ENCODE measurements at places on chromosomes 4 and X. TPM values are rescaled to one million over a fixed set of nuclear protein-coding genes. Genes with fewer than 3 reads are reported as not detected.

The UGT2A3 gene
- total RNA-seq, result 16.6 TPM

The FRMD7 gene
- not detected for total RNA-seq

The ATP6AP2 gene
- total RNA-seq, result 41.0 TPM

The AR gene
- 2.0 TPM for total RNA-seq

The REELD1 gene
- total RNA-seq, result not detected

The SSX4B gene
- not detected for total RNA-seq

The GSX2 gene
- not detected for total RNA-seq

The MAP7D2 gene
- total RNA-seq, result 0.09 TPM

The GPR50 gene
- total RNA-seq, result not detected

The USP53 gene
- total RNA-seq, result 19.0 TPM

The CPEB2 gene
- total RNA-seq, result 5.3 TPM

The ADH7 gene
- not detected for total RNA-seq

The SSR4 gene
- 471 TPM for total RNA-seq

The PDCL2 gene
- total RNA-seq, result not detected

The CXCL3 gene
- 0.71 TPM for total RNA-seq

GRCh38 chrX:35507701-35508100, 290.4 kb upstream of the MAGEB16 start:
- H3K4me1 ChIP-seq, result no peaks in the 10 kb centered on the region
- H3K27ac ChIP-seq, result no peak overlapping the region
- H3K36me3 ChIP-seq, result no peaks in the 10 kb centered on the region
- no peak for DNase-seq

- H3K27ac ChIP-seq, result no peak overlapping the region
- DNase-seq, result no peak
- H3K4me1 ChIP-seq, result no peaks in the 10 kb centered on the region
- no peak overlapping the region for H3K4me3 ChIP-seq
Observed at GRCh38 chr4:26884486-26884988, 23.9 kb downstream of the STIM2 start.

DNA sequence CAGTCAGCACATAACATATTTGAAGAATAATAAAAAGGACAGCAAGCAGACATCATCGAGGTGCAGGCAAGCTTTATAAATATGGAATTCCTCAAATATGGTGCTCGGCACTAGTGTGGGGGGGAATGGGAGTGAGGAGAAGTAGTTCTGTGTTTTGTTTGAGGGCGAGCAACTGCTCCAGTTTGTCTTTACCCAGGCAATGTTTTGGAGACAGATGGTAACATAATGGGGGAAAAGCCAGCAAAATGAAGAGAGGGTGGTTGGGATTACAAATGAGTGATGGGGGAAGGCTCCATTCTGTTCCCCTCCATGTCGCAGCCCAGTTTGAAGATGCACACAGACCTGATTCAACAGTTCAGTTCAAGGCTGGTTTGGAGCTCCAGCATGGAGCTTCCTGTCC, 572.9 kb upstream of the DIPK2B start:
- H3K27ac ChIP-seq, result no peak overlapping the region
- H3K27me3 ChIP-seq, result peaks cover 1% of the 10 kb centered on the region
- no peak for DNase-seq
- no peak overlapping the region for H3K4me3 ChIP-seq
- H3K4me1 ChIP-seq, result no peaks in the 10 kb centered on the region
- no peaks in the 10 kb centered on the region for H3K36me3 ChIP-seq

- H3K36me3 ChIP-seq, result peaks cover 9% of the 10 kb centered on the region
- no peak overlapping the region for H3K27ac ChIP-seq
- no peak for DNase-seq
- no peak overlapping the region for H3K4me3 ChIP-seq
- peaks cover 7% of the 10 kb centered on the region for H3K4me1 ChIP-seq
Observed at GRCh38 chr4:56438766-56439165, 2.7 kb downstream of the PAICS start.

DNA sequence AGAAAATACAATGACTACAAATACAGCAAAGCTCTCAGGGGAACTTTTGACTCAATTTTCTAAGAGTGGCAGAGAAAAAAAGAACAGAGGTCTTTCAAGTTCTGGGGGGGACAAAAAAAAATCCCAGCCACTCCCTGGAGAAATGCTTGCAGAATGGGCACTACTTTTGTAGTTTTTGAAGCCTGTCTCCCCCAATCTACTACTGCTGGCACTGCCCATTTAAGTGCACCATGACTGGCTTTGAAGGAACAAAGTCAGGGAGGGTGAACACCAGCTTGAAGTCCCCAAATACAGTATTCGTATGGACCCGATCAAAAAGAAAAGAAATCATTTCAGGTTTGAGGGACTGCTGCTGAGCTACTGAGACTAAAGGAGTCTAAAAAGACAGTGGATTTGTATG, 1824.4 kb downstream of the ARAP2 start:
- no peak overlapping the region for H3K4me3 ChIP-seq
- no peak for DNase-seq
- H3K4me1 ChIP-seq, result no peaks in the 10 kb centered on the region
- no peak overlapping the region for H3K27ac ChIP-seq
- no peaks in the 10 kb centered on the region for H3K36me3 ChIP-seq

DNA sequence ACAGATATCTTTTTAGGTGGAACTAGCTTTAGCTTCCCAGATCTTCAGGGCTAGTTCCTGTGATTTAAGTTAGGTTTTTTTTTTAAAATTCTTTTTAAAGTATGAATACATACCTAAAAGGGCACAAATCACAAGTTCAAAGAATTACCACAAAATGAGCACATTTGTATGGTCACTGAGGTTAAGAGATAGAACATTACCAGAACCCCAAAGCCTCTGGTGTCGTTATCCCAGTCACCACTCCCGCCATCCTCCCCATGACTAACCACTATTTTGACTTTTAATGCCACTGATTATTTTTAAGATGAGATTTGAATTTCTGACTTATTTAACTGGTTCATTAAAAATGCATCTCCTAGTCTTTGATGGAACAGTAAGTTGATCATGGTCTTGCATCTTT, 5.4 kb downstream of the PGK1 start:
- H3K36me3 ChIP-seq, result peaks cover 3% of the 10 kb centered on the region
- no peak overlapping the region for H3K4me3 ChIP-seq
- H3K27ac ChIP-seq, result no peak overlapping the region
- H3K4me1 ChIP-seq, result peaks cover 5% of the 10 kb centered on the region
- no peak for DNase-seq

DNA sequence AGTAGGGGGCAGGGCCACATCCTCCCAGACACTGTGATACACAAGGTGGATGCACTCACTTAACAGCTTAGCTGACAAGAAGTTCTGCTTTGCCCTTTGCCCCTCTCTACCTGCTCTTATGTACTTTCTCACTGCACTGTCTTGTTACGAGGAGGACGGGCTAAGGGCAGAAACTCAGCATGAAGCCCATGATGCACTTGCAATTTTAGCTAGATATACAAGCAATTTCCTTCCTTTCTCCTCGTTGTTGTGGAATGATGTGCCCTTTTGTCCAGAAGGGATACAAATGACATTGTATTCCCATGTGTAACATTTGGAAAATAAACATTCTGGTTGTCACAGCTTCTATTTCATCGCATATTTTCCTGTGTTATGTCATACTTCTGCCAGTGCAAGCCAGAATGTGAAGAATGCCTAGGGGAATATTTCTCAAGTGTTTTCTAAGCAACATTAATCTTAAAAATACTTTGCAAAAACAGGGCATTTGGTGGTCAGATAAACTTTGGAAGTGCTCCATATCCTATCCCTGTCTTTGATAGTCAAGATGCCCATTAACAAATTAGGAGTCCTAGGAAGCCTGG, 47.2 kb downstream of the MAOA start:
- peak overlapping the region; percentile 50 for H3K27ac ChIP-seq
- no peaks in the 10 kb centered on the region for H3K27me3 ChIP-seq
- H3K4me1 ChIP-seq, result peaks cover 21% of the 10 kb centered on the region
- DNase-seq, result no peak
- H3K4me3 ChIP-seq, result no peak overlapping the region
- no peaks in the 10 kb centered on the region for H3K36me3 ChIP-seq

GRCh38 chrX:40090050-40090804, 7.5 kb downstream of the BCOR start:
- H3K4me1 ChIP-seq, result peaks cover 22% of the 10 kb centered on the region
- H3K4me3 ChIP-seq, result peak overlapping the region; percentile 41

GRCh38 chr4:113756005-113756410, 5.5 kb downstream of the CAMK2D start:
- no peaks in the 10 kb centered on the region for H3K36me3 ChIP-seq
- no peak for DNase-seq
- no peak overlapping the region for H3K4me3 ChIP-seq
- no peak overlapping the region for H3K27ac ChIP-seq
- H3K4me1 ChIP-seq, result peaks cover 21% of the 10 kb centered on the region

DNA sequence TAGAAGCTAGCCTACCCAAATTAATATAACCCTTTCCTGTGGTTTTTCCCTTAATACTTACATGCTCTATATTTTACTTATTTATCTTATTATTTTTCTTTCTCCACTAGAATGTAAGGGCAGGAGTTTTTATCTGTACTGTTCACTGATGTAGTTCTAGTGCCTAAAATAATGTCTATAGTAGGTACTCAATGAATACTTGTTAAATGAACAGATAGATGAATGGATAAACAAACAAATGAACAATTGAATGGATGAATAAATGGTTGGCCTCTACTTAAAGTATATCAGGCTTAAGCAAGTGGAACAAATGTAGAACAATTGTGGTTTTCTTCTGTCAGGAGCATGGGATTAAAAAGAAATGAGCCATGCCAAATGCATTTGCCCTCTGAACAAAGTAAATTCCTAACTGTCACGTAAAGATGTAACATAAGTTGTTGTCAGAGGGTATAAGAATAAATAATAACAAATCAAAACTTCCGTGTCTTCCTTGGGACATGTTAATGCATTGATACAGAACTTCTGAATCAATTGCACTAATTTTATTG, 54.1 kb downstream of the SYTL5 start:
- DNase-seq, result no peak
- no peaks in the 10 kb centered on the region for H3K36me3 ChIP-seq
- no peak overlapping the region for H3K27ac ChIP-seq

DNA sequence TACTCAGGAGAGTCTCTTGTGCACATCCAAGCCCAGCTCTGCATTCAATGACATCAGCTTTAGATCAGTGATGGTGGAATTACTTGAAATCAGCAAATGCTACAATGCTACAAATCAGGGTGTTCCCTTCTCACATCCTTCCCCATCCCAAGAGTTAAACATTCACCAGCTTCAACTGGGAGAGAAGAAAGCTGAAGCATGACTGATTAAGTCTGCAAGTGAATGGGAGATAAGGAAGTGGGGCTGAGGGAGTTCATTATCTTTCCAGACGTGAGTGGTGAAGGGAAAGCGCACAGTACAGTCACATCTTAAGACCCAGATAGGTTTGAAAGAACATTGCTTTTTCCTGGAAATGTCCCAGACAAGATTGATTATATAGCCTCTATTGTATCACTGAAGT, 26.2 kb upstream of the MAP9 start:
- H3K4me1 ChIP-seq, result no peaks in the 10 kb centered on the region
- H3K4me3 ChIP-seq, result no peak overlapping the region
- no peaks in the 10 kb centered on the region for H3K27me3 ChIP-seq
- H3K27ac ChIP-seq, result no peak overlapping the region
- no peaks in the 10 kb centered on the region for H3K36me3 ChIP-seq

- H3K4me1 ChIP-seq, result no peaks in the 10 kb centered on the region
- H3K27ac ChIP-seq, result no peak overlapping the region
- H3K36me3 ChIP-seq, result no peaks in the 10 kb centered on the region
- no peak for DNase-seq
- peak overlapping the region; percentile 12 for H3K4me3 ChIP-seq
- H3K27me3 ChIP-seq, result peaks cover 28% of the 10 kb centered on the region
Observed at GRCh38 chr4:42151568-42152506, 618 bp downstream of the BEND4 start.

DNA sequence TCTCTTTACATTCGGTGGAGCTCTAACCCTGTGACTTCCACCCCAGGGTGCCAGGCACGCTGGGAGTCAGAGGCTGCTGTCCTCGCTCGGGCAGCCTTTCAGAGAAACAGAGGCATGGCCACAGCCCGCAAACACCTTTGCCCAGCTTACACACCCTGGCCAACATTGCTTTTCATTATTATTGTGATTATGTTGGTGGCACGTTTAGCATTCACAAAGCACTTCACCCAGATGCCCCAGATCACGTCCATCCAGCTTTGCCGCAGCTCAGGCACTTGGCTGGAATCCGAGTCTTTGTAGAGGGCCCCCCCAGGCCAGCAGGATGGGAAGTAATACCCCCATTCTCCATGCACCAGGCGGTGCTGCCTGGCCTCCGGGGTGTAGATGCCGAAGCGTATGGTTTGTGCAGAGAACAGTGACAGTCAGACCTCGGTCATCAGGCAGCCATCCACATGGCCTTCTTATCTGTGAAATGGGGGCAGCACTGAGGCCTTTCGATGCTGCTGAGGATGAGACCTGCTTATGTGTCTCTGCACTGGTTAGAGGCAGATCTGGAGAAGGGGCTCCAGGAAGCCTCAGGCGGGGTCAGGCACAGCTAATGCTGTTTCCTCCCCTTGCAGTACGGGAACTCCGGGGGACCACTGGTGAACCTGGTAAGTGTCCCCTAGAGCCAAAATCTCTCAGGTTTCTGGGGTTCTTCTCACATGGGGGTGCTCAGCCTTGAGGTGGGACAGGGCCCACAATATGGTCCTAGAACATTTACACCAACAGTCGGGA, 22.3 kb downstream of the HTRA3 start:
- no peak overlapping the region for H3K27ac ChIP-seq
- no peaks in the 10 kb centered on the region for H3K27me3 ChIP-seq
- H3K4me1 ChIP-seq, result no peaks in the 10 kb centered on the region
- no peaks in the 10 kb centered on the region for H3K36me3 ChIP-seq
- peak; percentile 26 for DNase-seq

- peak within 1 kb of the TSS; percentile 98 for H3K27ac ChIP-seq
- peak within 1 kb of the TSS; percentile 75 for H3K4me3 ChIP-seq
- DNase-seq, result peak; percentile 92
- no peaks in the 10 kb centered on the region for H3K27me3 ChIP-seq
- H3K36me3 ChIP-seq, result no peaks in the 10 kb centered on the region
Observed at GRCh38 chr4:76897536-76898384, at the start of gene SOWAHB. TSS of gene SOWAHB (minus strand) at chr4:76898144. CDS start at chr4:76897849, 295 bp downstream.

- no peak overlapping the region for H3K4me3 ChIP-seq
- H3K4me1 ChIP-seq, result no peaks in the 10 kb centered on the region
- no peaks in the 10 kb centered on the region for H3K27me3 ChIP-seq
- DNase-seq, result no peak
Observed at GRCh38 chr4:56575820-56576429, 70.3 kb downstream of the ARL9 start.

- no peak overlapping the region for H3K27ac ChIP-seq
- DNase-seq, result no peak
- H3K4me3 ChIP-seq, result no peak overlapping the region
- no peaks in the 10 kb centered on the region for H3K36me3 ChIP-seq
- no peaks in the 10 kb centered on the region for H3K4me1 ChIP-seq
- H3K27me3 ChIP-seq, result no peaks in the 10 kb centered on the region
Observed at GRCh38 chr4:98969878-98970785, 25.4 kb upstream of the METAP1 start.

DNA sequence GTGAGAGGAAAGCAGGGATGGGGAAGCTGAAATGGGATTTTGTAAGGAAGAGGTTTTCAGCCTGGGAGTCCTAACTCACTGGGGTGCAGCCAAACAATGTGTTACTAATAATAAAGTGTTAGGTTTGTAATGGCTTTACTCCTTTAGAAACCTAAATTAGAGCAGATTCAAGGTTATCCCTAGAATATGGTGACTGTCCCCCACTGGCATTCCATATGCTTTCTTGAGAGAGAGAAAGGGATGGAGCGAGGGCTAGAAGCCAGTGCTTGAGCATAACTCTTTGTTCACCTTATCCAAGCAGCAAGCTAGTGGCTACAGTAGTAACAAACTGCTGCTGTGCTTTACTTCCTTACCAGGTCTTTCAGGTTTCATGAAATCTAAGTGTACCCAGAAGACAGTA, 249.1 kb upstream of the PGRMC2 start:
- H3K4me3 ChIP-seq, result no peak overlapping the region
- no peaks in the 10 kb centered on the region for H3K4me1 ChIP-seq
- H3K27me3 ChIP-seq, result no peaks in the 10 kb centered on the region
- no peak overlapping the region for H3K27ac ChIP-seq
- no peaks in the 10 kb centered on the region for H3K36me3 ChIP-seq
